Right cardiac atrium (tissue), 5 donors: ENCODE measurements at places on chromosomes 7 and 10. TPM values are rescaled to one million over a fixed set of nuclear protein-coding genes. Genes with fewer than 3 reads are reported as not detected.

DNA sequence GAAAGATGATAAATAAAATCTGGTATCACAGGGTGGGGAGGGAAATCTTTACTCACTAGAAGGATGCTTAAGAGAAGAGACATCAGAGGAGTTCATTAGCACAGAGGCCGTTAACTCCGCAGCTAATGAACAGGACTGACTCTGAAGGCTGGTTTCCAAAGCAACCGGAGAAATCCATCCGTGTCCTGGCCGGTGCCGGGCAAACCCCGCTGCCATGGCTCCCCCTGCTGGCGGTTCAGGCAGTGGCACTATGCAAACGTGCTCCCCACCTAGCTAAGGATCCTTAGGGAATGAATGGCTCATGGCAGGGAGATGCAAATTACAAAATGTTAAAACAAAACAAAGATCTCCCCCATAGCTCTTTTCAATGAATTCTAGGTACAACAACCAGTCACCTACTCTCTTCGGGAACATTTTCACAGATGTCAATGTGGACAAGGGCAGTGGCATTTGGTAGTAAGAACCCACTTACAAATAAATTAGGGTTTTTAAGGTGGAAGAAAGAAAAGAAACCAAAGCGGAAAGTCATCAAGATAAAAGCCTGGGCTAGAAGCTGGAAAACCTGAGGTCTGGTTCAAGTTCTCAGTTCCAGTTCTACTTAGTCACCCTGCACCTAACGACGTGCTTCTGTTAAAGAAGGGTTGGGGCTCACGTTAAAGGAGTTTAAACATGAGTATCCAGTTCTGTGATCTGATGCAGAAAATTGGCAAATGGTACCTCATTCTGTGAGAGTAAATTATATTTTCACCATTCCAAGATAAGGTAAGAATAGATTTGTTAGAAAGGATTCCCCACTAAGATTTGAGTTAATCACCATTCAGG, 138.2 kb downstream of the SVIL start:
- DNase-seq, result peak; percentile 90

Gene GIMAP5
- polyA plus RNA-seq, result 22.3 TPM

GRCh38 chr10:36612436-36612835, 513.0 kb upstream of the ANKRD30A start:
- DNase-seq, result no peak

DNA sequence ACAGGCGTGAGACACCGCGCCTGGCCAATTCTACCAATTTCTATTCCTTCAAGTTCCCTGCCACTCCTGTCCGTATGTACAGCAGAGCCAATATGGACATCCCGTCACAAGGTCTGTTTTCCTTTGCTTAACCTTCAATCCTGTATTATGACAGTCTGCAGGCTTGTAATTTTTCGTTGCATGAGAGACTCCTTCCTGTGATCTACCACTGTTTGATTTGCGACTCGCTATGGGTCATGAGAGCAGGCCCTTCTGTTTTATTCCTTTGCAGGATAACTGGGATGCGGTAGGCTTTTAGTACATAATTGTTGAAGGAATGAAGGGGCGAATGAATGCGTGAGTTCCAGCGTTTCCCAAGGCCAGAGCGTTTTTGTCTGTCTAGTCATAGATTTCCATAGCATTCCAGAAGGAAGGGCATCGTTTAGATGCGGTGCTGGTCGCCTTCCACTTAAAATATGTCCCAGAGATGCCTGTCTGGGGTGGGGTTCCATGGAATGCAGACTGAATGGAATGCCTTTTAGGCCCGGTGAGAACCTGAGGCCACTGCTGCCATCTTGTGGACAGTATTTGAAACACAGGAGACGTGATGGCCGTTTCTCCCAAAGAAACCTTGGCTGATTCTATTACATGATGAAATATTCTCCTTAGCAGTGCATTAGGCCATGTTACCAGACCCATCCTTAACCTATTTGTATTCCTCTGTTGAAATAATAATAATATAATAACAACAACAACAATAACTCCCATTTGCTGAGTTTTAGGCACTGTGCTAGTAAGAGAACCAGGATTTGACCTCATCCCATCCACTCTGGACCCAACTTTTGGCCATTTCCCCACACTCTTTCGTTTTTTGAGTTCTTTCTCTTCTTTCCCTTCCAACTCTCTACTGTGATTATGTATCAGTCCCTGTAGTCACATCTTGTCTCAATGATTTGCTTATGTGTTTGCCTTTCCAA, 193.2 kb downstream of the MYOF start:
- DNase-seq, result peak; percentile 74

Gene ADIRF
- 215 TPM for polyA plus RNA-seq

GRCh38 chr7:70634610-70635068, 497.3 kb upstream of the GALNT17 start:
- DNase-seq, result no peak

DNA sequence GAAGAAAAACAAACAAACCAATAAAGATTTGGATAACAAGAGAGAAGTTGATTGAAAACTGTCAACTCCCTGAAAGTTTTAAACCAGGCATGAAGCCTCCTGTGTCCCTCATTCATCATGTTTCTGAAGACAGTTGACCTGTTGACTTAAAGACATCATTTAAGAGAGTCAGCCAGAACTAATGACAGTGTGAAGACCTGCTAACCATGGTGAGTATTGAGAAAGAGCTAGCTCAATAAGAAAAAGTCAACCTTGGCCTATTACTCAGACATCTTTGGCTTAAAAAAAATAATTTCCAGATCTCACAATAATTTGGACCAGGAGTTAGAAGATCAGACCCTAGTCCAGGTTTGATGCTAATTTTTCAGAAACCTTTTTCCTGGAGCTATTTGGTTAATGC, 45.3 kb upstream of the ANKRD1 start:
- DNase-seq, result no peak

Gene DNAJC9
- polyA plus RNA-seq, result 6.5 TPM

DNA sequence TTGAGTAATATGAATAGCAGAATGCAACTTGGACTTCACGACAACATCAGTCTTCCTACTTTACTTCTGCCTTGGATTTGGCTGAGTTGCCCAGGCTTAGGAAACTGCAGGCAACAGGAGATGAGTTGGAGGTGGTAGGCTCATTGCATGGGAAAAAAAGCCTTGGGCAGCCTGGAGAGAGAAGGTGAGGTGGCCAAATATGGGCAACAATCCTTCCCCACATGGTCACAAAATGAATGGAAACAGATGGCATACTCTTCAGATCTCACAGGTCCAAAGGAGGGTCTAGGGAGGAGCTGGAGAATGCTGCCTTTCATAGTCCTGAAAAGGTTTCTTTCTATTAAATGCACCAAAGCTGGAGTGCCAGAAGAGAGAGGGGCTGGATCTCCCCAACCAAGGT, 128.6 kb upstream of the AOAH start:
- no peak for DNase-seq

- DNase-seq, result peak; percentile 52
Observed at GRCh38 chr7:36021367-36021766, 131.7 kb upstream of the EEPD1 start.
